ENCODE measurements at places on chromosomes 13 and 19.
A peak's percentile ranks its signal among the peaks of the same experiment; 100 is the strongest.

DNA sequence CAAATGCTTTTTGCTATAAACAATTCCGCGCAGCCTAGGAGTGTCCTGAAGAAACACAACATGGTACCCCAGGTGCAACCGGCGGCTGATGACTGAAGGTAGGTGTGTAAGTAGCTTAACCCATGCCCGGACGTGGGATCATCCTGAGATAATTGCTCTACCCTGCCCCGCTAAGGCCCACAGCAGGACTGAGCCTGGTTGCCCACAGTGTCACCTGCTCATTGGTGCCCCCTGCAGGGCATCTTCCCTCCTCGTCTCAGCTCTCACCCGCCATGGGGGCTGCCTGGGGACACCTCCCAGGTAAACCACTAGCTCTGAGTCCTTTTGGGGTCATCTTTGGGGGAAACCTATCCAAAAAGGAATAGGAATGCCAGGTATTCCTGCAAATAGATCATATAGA lies 22.3 kb downstream of the TMEM161A start:
- DNase-seq = peak; percentile 13

- DNase-seq = no peak
These were observed 11.9 kb upstream of the SULT2B1 start for GRCh38 chr19:48540110-48540509.

- no peak for DNase-seq
These were observed 224.9 kb downstream of the UQCRFS1 start for GRCh38 chr19:28988066-28988465.

GRCh38 chr13:95191821-95192563 lies 109.3 kb downstream of the ABCC4 start:
- DNase-seq = peak; percentile 88

GRCh38 chr19:54576411-54576976 lies 2.9 kb downstream of the LILRA2 start:
- no peak for DNase-seq

DNA sequence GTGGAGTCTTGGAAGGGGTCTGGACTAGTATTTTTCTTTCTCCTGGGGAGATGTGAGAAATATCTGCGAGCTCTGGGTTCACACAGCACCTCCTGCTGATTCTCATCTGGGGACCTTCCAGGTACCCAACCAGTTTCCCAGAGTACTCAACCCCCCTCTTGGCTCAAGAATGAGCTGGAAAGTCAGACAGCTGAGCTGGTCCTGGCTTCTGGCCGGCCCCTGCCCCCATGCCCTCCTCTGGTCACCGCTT lies 2.2 kb upstream of the PDE4A start:
- DNase-seq = no peak

DNA sequence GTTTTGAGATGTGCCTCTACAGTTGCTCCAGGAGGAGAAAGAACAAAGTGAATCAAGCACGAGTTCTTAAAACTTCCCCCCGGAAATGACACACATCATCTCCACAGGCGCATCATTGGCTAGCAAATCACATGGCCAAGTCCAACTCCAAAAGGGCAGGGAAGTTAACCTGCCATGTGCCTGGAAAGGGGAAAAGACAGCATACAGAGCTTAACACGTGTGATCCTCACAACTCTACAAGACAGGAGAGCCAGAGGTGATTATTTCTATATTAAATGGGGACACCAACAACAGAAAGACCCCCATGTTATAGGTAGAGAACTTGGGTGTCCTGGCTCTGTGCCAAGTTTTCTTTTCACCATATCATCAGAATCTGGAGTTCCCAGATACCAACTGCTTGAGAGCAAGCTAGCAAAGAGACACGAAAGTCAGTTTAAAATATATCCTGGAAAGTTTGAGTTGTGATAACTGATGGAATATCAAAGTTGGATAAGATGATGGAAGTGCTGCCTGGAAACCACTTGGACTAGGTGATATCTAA lies 871.1 kb downstream of the UQCRFS1 start:
- no peak for DNase-seq

DNA sequence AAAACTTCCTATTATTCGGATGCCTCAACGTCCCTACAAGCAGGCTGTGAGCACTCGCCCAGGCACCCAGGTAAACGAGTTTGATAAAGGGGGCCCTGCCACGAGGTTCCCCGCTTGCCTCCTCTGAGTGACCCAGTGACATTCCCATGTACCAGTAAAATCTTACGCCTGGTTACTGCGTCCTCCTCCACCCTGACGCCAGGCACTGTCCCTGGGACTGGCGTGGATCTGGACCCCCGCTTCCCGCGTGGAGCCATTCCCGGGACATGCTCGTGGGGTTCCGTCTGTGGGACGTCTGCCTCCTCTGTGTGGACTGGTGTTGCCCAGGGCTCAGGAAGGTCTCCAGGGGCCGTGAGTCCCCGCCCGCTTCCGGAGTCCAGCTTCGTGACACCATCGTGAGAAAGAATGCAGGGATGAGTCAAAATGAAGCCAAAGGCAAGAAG lies 407 bp upstream of the ZNF550 start:
- DNase-seq = peak; percentile 93

DNA sequence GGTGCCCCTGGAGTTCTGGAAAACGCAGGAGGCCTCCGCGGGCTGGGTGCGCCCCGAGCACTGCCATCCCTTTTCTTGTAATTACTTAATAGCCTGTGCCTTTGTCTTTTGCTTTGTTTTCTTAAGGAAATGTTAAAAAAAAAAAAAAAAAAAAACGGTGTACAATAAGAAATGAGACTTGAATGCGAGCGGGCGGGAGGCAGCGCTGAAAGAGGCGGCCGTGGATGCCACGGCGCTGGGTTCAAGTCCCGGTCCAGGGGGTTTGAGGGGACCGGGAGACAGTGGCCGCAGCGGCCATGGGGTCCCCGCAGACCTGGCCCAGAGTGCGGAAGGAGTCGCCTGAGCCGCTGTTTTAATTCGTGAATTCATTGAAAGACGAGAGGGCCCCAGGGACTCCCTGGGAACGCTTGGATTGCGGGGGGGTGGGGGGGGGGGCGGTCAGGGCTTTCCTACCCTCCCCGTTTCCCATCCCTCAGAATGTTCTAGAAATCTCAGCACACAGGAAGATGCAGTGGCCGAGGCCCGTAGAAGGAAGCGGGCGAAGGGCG lies 349.2 kb upstream of the ARGLU1 start:
- DNase-seq = peak; percentile 9

DNA sequence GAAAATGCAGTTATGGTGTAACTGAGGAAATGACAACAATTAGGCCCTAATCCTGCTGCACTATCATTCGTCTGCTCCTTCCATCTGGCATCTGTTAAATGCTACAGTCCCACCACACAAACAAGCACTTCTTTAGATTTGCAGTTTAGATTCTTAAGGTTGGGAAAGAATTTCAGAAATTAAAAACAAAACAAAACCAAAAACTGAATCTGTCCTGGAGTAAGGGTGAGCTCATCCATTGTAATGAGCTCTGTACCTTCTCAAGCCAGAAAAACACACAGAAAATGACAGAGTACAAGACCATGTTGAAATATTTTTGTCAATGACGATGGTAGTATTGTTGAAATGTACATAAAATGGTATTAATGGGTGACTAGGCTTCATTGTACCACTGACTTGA lies 28.3 kb downstream of the SMAD9 start:
- peak; percentile 20 for DNase-seq

DNA sequence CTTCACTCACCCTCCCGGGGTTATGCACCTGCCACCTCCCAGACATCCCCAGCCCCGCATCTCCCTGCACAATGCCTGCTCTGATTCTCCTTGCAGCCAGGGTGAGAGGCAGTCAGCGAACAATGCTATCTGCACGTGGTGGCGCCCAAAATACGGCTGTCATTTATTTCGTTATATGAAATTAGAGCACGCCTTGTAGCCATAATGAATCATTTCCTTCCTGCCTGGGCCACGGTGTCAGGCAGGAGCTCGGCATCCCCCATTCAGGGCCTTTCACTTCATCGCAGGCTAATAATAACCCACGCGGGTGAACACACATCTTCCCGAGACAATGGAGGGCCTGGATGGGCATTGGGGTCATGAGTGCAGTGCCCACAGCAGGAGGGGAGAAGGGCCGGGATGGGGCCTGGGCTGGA lies 143.8 kb upstream of the ZNF507 start:
- no peak for DNase-seq

DNA sequence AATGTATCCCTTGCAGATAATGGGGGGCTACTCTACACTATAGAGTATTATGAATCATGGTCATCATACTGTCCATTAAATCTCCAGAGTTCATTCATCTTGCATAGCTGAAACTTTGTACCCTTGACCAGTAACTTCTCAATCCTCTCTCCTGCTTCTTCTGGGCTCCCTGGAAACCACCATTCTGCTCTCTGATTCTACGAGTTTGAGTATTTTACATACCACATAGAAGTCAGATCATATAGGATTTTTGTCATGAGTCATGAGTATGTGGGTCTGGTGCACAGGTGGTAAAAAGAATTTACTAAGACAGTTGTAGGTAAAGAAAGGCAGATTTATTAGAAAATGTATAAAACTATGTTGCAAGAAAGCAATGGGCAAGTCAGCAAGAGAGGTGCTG lies 41.9 kb downstream of the WTIP start:
- no peak for DNase-seq

DNA sequence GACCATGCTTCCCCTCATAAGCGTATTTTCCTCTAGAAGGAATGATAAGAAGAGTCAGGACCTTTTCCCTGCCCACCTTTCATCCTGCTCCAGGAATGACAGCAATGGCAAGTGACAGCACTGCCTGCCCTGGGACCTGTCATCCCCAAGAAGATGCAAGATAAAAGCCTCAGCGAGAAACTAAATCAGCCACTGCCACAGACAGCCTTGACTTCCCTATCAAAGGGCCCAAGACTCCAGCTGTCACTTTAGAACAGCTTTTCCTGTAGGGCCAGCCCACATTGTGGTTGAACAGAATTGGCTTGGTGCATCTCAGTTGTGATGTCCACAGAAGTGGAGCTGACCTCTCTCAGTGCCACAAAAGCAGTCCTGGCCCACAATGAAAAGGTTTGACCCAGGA lies 1.1 kb downstream of the RAB8A start:
- no peak for DNase-seq

DNA sequence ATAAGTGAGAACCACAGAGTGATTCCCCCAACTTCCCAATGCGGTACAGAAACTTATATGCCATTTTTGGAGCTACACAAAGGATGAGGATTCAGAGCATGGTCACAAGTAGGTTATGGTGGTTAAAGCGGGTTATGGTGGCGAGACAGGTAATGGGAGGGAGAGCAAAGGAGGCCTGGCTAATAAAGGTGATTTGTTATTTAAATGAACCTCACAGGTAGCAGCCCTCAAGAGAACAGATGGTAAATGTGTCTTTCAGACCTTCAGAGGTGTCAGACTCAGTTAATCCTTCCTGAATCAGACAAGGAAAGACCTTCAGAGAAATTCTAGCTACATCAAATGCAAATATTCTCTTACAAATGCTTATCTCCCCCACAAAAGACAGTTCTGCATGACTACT lies 1971.4 kb downstream of the OLFM4 start:
- no peak for DNase-seq

GRCh38 chr19:3413796-3414327 lies 47.5 kb downstream of the NFIC start:
- no peak for DNase-seq

GRCh38 chr19:40279761-40280607 lies 5.2 kb downstream of the AKT2 start:
- no peak for DNase-seq

Data from cardiac fibroblast (primary cell).